T-helper 2 cell (primary cell): ENCODE measurements at places on chromosomes 5 and 9.

GRCh38 chr5:96157077-96157780 lies 195.6 kb upstream of the ELL2 start:
- no peak for DNase-seq

DNA sequence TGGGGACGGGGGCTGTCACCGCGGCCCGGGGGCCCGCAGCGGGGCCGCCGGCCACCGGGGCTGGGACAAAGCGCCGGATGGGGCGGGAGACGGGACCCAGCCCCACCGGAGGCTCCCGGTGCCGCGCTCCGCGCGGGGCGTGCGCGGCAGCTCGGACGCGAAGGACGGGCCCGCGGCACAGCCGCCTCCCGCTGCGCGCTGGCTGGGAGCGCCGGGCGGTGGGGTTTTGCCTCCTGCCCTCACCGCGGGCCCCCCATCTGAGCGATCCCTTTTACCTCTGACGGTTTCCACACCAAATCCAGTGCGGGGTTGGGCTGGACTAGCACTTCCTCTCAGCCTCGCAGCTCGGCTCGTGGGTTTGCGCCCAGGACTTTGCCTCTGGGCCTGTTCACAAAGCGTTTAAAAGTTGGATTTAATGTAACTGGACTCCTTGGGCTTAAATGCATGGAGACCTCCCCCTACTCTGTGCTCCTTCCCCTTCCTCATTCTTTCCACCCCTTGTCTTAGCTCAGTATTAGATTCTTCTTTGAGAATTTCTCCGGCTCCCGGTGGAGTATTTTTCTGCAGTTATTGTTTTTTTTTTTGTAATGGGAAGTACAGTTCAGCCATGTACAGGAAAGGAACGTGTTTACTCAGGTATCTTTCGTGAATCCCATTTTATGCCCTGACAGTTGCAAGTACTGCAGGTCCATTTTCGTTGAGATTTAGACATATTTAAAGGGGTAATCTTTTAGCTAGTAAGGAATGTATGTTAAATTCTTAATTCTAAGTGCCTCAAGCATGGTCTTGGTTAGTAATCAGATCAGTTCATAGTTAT lies 691 bp downstream of the FCHO2 start:
- peak; percentile 10 for DNase-seq

DNA sequence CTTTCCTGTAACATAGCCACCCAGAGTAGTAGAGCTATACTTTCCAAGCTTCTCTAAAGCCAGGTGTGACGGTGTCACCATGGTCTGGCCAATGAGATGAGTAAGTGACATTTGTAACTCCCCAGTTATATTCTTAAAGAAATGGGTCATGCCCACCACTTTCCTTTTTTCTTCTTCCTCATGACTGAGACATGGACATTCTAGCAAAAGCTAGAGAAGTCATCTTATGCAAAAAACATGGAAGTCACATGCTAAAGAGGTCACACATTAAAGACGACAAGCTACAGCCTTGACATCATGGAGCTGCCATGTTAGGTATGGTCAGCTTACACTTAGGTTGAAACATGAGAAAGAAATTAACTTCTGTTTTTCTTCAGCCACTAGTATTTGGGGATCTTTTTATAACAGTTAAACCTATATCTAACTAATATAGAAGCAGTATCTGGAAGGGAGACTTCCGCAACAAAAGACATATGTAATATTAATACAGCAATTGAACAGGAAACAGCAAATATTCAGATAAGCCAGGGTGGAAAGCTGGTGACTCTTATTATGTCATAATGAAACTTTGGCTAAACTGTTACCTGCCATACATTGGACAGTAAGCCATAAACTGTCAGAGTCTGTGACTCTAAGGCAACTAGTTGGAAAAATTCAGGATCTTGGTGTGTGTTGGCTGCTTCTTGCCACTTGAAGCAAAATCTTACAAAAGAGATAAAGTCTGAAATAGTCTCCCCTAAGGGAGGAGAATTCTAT lies 54.7 kb upstream of the SNX2 start:
- DNase-seq: no peak

DNA sequence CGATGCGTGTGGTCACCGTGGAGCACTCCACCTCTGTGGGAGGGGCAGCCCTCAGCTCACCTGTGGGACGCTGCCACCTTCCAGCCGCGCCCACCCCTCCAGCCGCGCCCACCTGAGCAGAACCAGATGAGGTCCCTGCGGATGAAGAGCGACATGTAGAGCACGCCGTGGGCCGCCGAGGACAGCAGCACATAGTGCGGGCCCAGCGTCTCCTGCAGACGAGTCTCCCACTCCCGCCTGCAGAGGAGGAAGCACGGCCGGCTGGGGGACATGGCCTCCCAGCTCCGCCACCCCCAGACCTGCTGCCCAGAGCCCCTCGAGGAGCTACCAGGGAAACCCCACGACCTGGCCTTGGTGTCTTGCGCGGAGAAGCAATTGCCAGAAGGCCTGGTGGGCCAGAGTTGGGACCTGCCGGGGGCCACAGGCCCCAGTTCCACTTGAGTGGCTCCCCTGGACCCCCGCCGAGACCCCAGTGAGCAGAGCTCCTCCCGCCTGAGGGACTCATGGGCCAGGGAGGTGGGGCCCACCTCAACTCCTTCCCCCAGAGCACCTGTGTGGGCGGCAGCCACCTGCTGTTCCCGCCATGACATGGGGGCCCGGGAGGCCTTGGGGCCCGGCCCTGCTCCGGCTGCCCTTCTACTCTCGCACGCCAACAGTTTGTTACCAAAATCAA lies 6.5 kb downstream of the INPP5E start:
- no peak for DNase-seq

DNA sequence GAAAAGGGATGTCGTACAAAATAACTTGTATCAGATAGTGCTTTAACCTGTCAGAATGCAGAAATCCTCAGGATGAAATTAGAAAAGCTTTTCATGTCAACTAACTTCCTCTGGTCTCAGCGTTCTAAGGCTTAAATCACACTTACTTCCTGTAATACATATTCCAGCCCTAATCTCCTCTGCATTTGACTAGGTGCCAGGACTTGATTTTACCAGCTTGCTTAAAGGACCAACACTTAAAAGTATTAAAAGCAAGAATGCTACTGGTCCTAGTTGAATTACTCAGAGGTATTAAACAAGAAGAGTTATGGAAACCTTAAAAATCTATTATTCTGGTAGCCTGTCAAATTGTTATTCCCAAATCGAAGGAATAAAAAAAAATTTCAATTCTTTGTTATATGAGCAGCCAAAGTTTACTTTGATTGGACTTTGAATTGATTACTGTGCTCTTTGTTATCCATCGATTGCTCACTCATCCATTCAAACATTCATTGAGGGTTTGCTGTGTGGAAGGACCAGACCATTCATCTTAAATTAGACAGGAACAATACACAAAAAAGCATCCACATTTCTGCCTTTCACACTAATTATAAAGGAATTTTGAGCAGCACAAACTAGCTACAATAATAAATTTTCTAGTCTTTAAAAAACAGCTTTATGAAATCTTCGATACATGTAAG lies 108.7 kb downstream of the MUSK start:
- DNase-seq: no peak

DNA sequence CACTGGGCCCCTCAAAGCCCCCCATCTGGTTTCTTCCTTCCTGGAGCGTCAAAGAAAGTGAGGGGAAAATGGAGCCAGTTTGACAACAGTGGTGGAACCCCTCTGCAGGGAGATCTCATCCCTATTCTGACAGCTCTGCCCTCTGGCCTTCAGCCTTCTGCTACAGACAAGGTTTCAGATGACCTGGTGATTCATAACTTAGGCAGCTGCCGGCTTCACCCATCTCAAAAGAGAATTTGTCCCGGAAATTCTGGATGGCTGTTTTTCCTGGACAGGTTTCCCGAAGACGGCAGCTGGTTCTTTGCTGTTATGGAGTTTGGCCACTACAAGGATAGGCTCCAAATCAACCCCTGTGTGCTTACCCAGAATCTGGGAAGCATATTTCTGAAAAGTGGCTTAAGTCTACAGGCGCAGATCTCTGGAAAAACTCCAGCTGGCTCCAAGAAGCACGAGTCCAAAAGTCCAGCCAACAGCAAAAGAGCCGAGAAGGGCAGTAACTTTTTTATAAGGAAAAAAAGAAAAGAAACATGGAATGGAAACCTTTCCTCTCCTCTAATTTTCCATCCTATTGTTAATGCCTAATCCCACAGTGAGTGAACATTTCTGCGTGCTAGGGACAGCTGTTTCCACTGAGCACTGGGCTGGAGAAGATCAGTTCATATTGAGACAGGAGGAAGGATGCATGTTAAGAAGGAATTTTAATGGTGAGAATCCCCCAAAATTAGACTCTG lies 54.5 kb downstream of the ZNF366 start:
- no peak for DNase-seq

DNA sequence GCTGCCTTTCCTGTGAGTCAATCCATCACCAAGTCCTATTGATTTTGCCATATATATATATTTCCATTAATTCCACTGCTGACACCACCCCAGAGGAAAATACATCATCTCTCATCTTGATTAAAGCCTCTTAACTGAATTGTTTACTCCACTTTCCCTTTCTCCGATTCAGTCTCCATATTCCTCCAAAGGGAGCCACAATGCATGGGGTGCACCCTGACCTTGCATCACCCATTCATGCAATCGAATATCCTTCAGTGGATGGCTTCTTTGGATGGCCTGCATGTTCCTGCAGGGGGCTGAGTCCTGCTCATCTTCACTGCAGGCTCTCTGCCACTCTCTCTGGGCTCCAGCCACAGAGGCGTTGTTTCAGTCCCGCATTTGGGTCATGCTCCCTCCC lies 231.0 kb downstream of the SNX18 start:
- no peak for DNase-seq

DNA sequence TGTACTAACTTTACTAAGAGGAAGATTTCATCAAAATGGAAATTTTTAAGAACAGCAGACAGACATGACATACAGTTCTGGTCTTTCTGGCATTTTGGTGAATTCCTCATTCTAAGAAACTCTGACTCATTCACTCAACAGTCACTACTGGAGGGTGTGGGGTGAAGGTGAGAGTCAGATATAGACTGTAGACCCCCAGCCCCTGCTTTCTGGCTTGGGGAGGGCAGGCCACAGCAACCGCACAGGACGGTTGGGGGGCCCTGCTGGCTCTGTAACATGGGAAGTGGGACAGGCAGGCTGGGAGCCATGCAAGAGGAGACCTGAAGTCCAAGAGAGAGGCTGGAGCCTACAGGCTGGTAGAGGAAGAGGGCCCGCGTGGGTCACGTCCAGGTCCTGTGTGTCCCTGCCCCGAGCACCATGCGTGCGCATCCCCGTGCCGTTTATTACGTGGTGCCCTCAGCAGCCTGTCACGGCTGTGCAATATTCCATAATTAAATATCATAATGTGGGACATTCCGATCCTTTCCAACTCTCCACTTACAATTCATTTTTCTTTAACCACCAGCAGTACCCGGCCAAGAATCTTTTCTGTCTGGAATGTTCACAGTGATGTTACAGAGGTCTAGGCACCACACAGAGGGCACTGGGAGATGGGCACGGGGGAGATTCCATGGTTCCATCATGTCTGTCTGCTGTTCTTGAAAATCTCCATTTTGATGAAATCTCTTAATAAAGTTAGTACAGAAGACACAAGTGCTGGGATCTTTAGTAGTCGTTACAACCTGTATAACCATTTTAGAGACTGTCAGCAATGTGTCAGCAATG lies 75.5 kb downstream of the SEMA4D start:
- peak; percentile 43 for DNase-seq

- no peak for DNase-seq
These were observed 33.5 kb downstream of the MOCS2 start for GRCh38 chr5:53076014-53076583.

GRCh38 chr5:133396187-133396741 lies 216.1 kb downstream of the FSTL4 start:
- no peak for DNase-seq

- DNase-seq: no peak
These were observed 96.5 kb upstream of the ADRA1B start for GRCh38 chr5:159819591-159820411.

- no peak for DNase-seq
These were observed 274.1 kb downstream of the DENND1A start for GRCh38 chr9:123655681-123656423.

DNA sequence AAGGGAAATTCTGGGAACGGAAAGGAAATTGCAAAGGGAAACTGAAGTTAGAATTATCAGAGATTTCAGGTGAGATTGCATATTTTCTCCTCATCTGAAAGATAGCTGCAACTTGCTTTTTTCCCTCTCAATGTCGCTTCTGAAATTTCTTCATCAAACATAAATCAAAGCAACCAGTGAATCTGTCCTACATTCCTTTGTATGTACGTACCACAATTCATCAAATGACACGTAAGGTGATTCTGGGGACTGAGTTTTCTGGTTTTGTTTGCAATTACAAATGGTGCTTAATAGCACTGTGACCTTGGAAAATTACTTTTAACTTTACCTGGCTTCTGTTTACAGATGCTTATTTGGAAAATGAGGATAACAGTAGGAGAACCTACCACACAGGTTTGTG lies 21.9 kb upstream of the CNOT6 start:
- no peak for DNase-seq
